ENCODE measurements at places on chromosomes 12 and 14.

- no peak for DNase-seq
Measured at GRCh38 chr14:105087308-105087962, 22.2 kb upstream of the GPR132 start.

- DNase-seq: no peak
Measured at GRCh38 chr12:39309516-39309915, 133.4 kb downstream of the KIF21A start.

DNA sequence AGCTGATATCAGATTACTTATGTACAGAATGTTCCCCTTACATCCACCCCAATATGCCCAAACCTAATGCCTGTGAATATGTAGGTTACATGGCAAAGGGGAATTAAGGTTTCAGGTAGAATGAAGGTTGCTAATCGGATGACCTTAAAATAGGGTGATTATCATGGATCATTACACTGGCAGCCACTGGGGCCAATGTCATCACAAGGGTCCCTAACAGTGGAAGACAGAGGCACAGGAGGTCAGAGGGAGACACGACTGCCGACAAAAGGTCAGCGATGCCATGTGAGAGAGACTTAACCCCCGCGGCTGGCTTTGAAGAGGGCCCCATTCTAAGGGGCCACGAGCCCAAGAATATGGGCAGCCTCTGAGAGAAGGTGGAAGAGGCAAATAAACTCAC lies 106.8 kb upstream of the EVL start:
- DNase-seq: no peak

GRCh38 chr12:6326316-6327228 lies 15.3 kb downstream of the TNFRSF1A start:
- DNase-seq: no peak

DNA sequence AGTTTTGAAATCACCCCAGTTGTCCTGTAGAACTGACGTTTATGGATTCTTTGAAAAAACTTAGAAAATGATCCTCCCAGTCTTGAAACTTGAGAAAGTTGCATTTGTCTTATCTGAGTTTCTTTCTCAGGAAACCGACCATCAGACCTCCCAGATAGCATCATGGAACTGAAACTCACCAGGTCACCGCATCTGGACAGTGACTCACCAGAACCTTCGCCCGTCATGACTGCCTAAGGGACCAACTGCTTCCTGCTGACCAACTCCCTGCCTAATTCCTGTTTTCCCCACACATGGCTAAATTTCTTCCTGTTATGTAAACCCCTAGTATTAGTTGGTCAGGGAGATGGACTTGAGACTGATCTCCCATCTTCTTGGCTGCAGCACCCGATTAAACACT lies 175.7 kb downstream of the RIMBP2 start:
- DNase-seq: no peak

DNA sequence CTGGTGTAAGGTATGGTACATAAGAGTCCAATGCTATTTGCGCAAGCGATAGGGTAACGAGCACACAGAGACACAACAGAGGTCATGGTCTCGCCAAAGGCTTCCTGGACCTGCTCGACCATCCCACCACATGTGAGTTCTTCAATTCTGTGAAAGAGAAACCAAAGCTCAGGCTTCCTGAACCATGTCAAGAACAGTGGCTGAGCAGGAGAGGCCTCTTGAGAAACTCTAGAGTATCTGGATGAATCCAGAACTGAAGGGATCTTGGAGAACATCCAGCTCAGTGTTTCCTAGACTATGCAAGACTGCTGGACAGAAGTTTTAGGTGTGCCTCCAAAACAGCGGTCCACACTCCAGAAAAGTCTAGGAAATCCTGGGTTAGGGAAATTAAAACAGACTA lies 114.5 kb downstream of the TRAFD1 start:
- no peak for DNase-seq

DNA sequence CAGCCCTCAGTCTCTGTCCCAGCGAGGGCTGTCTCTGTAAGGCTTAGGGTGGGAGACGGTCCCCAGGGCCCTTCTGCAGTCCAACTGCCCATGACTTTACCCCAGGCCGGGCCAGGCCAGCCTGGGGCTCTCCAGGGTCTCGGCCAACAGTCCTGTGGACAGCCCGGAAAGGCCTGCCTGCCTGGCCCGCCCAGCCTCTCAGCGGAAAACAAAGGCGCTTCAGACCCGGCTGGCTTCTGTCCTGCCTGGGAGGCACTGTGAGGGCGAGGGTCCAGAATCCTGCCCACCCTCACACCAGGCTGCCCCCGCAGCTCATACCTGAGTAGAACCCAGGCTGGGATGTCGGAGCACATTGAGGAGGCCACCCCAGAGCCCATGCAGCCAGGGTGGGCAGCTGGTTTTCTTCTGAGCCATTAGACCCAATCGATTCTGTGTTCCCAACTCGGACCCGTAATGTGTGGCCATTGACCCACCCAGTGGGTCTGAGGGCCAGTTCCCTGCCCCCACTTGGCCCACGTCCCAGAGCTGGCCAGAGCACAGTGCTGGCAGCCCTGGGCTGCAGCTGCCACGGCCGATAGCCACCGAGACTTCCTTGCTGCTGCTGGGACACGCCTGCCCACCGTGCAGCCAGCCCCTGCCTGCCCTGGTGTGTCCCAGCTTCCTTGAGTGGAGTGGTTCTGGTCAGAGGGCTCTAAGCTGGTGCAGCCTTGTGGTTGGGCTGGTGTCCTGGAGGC lies 1.6 kb downstream of the CRIP2 start:
- no peak for DNase-seq

- no peak for DNase-seq
Measured at GRCh38 chr12:104134882-104135281, 3.1 kb downstream of the NFYB start.
